ENCODE measurements at places on chromosomes 3 and 15.
A peak's percentile ranks its signal among the peaks of the same experiment; 100 is the strongest.

DNA sequence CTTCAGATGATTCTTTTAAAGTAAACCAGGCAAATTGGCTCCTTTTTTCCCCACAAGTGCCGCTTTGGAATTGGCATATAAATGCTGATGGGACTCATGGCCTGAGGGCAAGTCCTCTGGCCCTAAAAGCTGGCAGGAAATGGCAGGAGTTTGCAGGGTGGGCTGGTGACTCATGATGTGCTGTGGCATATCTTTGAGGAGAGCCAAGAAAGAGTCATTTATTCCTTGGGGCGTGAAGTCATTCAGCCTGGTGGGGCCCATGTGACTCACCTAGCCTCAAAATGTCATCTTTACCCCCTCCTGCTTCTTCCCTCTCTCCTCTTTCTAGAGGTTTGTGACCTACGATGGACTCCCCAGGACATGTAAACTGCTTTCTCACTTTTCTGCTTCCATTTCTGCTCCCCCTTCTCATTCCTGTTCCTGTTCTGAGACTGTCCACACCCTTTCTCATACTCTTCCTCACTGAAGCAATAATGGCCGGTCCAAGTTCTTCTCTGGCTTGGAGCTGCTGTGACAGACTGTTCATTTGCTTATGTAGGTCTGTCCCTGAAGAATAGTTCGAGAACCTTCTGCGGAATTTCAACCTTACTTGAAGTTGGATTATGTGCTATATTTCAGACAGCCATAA, 326.1 kb downstream of the SATB1 start:
- DNase-seq = no peak

DNA sequence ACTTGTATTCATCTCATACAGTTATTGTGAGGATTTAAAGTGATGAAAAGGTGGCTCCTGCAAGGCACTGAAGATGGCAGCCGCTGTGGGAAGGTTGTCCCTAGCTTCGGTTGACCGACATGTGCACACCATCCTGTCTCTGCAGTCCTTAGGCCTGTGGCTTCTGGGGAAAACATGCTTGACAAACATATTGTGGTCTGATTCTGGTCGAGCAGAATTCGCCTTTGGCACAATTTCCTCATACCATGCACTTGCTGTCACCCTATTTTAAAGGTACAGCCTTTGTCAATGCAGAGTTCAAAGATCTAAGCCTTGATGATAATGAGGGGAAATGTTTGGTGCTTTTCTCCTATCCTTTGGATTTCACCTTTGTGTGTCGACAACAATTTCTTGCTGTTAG, 50.9 kb downstream of the PRICKLE2 start:
- DNase-seq = no peak

GRCh38 chr15:100635406-100636071, 33.1 kb downstream of the ASB7 start:
- no peak for DNase-seq

- no peak for DNase-seq
Observed at GRCh38 chr3:127072221-127072771, 89.4 kb downstream of the PLXNA1 start.

DNA sequence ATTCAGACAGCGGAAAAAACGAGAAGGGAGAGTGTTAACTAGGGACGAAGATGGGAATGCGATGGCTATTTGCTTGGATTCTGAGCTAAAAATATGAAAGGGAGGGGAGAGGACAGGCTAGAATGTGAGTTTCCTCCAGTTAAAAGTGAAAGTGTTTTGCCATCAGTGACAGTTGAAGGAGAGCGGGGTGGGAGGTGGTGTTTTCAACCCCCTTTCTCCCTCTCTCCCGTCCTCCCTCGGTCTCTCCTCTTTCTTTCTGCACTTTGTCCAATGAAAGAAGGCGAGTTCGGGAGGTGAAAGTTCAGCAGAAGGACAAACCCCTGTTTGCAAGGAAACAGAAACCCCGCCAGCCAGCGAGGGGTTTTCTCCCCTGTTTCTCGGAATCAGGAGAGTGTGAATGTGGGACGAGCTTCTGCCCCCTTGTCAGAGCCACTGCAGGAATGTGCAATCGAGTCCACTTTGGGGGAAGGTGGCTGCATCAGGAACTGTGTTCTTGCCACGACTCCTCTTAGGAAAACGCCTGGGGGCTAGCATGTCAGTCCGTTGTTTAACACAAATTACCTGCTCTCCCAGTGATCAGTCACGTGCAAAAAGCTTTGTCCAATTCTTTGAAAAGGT, 975 bp upstream of the FOXP1 start:
- DNase-seq = peak; percentile 26

GRCh38 chr15:81894061-81894460, 151.8 kb downstream of the MEX3B start:
- no peak for DNase-seq

- DNase-seq = peak; percentile 1
Observed at GRCh38 chr15:72732516-72732915, 46.5 kb downstream of the BBS4 start.
